Glomerular endothelial cell (primary cell): ENCODE measurements at places on chromosomes 5 and 9. TPM values are rescaled to one million over a fixed set of nuclear protein-coding genes. Genes with fewer than 3 reads are reported as not detected.

LCNL1 gene
- total RNA-seq, result not detected in 2 replicates

PAEP gene
- total RNA-seq, result not detected in 2 replicates

GRCh38 chr9:109014608-109015280, 1.4 kb upstream of the CTNNAL1 start:
- DNase-seq, result no peak

DNA sequence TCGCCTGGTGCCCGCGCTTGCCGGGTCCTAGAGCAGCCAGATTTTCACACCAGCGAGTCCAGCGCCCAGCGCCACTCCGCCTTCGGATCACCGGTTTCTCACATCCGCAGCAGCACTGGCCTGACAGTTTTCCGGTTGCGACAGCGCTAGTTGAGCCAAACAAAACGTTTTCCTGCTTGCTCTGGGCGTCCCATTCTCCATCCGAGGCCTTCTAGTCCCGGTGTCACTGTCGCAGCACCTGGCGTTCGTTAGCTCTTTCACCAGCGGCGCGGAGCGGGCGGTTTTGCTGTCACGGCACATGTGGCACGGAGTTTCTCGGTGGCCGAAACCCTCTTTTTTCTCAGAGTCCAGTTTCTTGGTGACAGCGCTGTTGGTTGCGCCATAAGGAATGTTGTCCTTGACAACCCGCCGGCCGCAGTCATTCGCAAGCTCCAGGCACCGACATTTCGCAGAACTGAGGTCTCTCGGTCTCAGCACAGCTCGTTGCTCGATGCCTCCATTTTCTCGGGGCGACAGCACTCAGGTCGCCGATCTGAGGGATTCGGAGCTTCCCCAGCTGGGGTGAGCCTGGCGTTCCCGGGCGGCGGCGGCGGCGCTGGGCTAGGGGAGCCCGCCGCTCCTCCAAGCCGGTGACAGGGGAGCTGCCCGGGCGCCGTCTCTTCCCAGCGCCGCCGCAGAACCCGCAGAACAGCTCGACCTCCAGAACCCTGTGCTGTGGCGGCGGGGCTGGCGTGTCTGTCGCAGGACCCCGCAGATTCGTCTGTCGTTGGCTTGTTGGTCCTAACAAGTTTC, 47.8 kb downstream of the ANXA2R start:
- no peak for DNase-seq

GRCh38 chr5:60147791-60148190, 254.3 kb upstream of the PDE4D start:
- no peak for DNase-seq

DNA sequence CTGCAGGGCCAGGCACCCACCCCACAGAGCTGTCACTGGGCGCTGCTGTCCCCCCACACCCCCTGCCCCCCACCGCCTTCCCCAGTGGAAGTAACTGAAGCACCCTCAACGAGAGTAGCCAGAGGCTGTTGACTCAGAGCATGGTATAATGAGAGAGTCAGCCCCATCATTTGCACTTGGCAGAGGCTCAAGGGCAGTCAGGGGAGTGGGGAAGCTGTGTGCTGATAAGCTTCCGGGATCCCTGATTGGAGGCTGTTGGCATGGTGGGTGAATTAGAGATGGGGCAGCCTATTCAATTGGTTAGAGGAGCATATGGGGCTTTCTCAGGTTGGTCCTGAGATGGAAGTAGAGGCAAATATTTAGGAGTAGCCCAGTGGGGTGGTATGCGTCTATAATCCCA, 77.1 kb upstream of the GOLM1 start:
- no peak for DNase-seq

- no peak for DNase-seq
These were observed 147.9 kb upstream of the VCAN start for GRCh38 chr5:83323557-83324180.

DNA sequence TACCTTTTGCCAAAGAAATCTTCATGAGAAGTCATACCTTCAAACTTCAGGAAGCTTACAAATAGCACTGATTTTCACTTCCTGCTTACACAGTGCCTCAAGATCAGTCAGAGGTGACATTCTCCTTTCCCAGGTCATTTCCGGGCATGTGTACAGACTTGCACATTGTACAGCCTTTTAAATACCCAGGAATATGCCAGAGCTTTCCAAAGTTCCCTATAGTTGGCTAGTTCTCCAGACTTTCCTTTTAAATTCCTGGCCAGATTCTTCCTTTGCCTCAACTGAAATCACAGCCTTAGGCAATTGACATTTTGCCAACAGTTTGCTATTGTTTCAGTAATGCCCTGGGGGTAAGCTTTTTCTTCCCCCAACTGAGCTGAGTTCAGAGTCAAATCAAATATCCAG, 47.2 kb downstream of the RFX3 start:
- peak; percentile 89 for DNase-seq

GRCh38 chr5:132073231-132074013, at the start of gene CSF2:
Gene CSF2, plus strand, starts transcription at chr5:132073789. Its CDS starts 35 bp downstream, at chr5:132073824.
- no peak for DNase-seq

DNA sequence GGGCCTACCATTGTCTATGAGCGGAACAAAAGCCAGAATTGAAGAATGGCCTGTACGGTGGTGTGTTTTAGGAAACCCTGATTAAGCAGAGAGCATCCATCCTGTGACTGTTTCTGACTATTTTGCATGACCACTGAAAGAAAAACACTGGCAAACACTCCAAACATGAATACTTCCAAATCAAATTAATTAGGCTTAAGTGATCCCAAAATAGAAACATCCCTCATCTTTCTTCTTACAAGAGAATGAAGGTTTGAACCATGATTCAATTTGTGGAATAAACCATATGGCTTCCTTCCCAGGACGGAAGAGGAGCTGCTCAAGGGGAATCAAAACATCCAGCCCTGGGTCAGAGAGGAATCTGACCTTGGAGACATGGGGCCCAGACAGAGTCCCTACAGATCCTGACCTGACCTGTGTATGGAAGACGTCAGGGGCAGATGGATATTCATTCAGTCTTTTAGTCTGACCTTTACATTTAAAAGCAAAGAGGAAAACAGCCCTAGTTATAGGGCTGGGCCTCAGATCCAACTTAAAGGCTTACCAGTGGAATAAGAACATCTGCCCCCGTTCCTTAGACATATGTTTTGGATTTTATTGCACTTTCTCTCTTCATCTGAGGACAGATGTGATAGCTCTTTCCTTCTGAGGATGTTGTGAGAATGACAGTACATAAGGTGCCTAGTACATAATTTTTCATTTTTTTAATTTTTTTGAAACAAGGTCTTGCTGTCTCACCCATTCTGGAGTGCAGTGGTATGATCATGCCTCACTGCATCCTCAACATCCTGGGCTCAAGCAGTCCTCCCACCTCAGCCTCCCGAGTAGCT, 17.6 kb upstream of the RECK start:
- DNase-seq, result no peak

DNA sequence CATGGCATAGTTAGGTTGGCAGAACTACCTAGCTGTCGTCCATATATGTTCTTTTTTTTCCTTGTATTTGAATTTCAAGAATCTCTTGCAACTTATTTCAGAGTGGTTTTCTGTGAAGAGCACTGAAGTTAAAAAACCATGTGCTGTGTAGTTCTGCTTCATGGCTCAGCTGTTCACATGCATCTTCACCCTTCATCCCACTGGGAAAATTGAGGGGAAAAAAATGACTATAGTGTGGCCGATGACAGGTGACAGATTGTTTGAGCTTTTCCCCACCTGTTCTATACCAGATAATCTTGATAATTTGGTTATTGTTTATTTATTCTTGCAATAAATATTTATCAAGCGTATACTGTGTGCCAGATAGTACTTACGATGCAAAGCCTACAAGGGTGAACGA, 77.8 kb downstream of the AOPEP start:
- DNase-seq, result no peak
